ENCODE measurements at places on chromosomes 2 and 18.

DNA sequence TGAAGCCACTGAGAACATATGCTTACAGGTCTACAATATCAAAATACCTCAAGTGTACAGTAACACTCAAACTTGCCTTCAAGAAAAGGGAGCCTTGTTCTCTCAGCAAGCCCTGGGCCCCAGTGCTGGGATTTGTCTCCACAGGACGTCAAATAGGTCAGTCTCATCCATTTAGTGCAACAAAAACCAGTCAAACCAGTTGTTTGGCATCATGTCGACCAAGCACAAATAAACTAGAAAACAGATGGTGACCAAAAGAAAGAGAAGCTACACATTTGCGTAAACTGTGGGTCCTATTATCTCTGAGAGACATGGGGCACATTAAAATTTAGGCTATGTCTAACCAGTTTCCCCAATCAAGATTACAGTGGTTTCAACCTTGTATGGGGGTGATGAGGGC is 182.6 kb upstream of the PKDCC start:
- no peak for DNase-seq

- no peak for DNase-seq
Observed at GRCh38 chr2:57886161-57886786, 160.3 kb upstream of the VRK2 start.

GRCh38 chr2:158573739-158574138 is 117.0 kb downstream of the PKP4 start:
- no peak for DNase-seq

GRCh38 chr2:127641846-127642507 is 4.0 kb upstream of the GPR17 start:
- DNase-seq = no peak

- no peak for DNase-seq
Observed at GRCh38 chr2:187853381-187853791, 299.2 kb upstream of the TFPI start.
